ENCODE measurements at places on chromosomes 6 and 20.
A peak's percentile ranks its signal among the peaks of the same experiment; 100 is the strongest.

GRCh38 chr6:53390010-53390409 is 41.3 kb upstream of the ELOVL5 start:
- H3K4me1 ChIP-seq: no peaks in the 10 kb centered on the region
- H3K27ac ChIP-seq: no peak overlapping the region
- peaks cover 35% of the 10 kb centered on the region for H3K27me3 ChIP-seq
- H3K36me3 ChIP-seq: no peaks in the 10 kb centered on the region

DNA sequence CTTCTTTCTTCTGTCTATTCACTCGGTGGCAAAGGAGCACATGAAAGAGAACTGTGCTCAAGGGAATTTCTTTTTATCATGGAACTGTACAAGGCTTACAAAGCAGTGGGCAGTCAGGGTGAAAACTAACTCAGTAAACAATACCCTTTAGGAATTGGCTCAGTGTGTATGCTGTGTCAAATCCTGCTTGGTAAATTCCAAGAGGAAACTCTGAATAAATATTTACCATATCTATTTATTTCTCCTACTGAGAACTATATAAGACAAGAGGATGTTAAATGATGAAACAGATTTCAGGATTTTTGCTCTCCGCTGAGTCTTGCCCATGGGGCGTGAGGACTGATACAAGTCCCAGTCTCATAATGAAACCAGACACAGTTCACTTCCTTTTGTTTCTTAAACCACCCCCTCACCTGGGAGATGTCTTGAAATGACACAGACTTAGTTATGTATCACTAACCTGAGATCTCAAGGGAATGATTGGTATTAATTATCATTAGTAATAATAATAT is 188.8 kb downstream of the BACH2 start:
- H3K27me3 ChIP-seq: peaks cover 11% of the 10 kb centered on the region
- H3K36me3 ChIP-seq: no peaks in the 10 kb centered on the region
- H3K27ac ChIP-seq: no peak overlapping the region

DNA sequence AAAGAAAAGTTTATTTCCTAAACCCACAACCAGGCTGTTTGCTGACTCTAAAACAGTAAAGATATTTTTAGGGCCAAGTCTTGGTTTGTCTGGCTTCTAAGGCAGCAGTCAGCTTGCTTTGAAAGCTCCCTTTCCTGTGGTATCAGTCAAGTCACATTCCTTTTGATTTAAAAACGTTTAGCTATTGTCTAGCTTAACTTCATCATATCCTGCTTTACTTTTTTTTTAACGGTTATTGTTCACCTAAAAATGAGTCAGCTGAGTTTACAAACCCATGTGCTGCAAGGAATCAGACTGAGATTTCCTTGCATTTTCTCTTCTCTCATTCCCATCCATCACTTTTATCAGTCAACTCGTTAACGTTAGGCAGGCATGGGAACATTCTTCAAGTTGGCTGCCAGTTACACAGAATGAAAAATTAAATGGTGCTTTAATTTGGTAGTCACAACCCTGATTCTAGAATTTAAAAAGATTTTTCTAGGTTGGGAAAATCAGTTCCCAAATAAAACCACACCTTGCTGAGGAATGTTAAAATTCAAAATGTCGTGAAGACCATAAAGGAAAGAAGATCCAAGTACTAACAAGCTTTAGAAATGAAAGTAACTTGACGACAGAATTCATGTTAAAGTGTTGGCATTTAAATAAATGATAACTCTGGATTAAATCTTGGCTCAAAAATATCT is 45.9 kb downstream of the ELOVL5 start:
- peak overlapping the region; percentile 50 for H3K27ac ChIP-seq
- H3K27me3 ChIP-seq: no peaks in the 10 kb centered on the region
- no peaks in the 10 kb centered on the region for H3K36me3 ChIP-seq
- peaks cover 49% of the 10 kb centered on the region for H3K4me1 ChIP-seq

- peaks cover 32% of the 10 kb centered on the region for H3K27me3 ChIP-seq
- no peaks in the 10 kb centered on the region for H3K4me1 ChIP-seq
- H3K36me3 ChIP-seq: no peaks in the 10 kb centered on the region
Measured at GRCh38 chr20:237929-238328, 10.9 kb downstream of the DEFB129 start.

- DNase-seq: no peak
- H3K4me3 ChIP-seq: no peak overlapping the region
- H3K27me3 ChIP-seq: no peaks in the 10 kb centered on the region
- no peaks in the 10 kb centered on the region for H3K4me1 ChIP-seq
Measured at GRCh38 chr6:161353208-161353613, 79.3 kb upstream of the AGPAT4 start.

- no peak for DNase-seq
- no peak overlapping the region for H3K4me3 ChIP-seq
- peaks cover 2% of the 10 kb centered on the region for H3K27me3 ChIP-seq
- no peaks in the 10 kb centered on the region for H3K36me3 ChIP-seq
Measured at GRCh38 chr20:10239954-10240353, 21.3 kb downstream of the SNAP25 start.

GRCh38 chr6:106469882-106470281 is 109.4 kb downstream of the CRYBG1 start:
- H3K27me3 ChIP-seq: peaks cover 50% of the 10 kb centered on the region
- no peak overlapping the region for H3K4me3 ChIP-seq
- no peak for DNase-seq
- no peaks in the 10 kb centered on the region for H3K36me3 ChIP-seq

DNA sequence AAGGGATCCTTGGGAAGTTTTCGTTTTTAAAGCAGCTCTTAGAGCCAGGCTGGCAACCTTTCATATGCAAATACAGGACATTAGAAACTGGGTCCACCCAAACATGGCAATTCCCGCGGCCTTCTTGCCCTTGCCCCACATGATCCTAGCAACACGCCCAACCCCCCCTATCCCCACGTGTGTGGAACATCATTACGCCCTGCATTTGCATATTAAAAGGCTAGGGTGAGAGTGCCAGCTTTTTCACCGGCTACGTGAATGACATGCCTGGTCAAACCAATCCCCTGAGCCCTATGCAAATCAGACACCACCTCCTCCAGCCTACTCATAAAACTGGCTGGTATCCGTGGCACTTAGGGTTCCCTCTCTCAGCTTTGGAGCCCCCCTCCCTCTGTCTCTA is 88.1 kb downstream of the TNFRSF21 start:
- peaks cover 16% of the 10 kb centered on the region for H3K27me3 ChIP-seq
- no peak for DNase-seq
- H3K36me3 ChIP-seq: no peaks in the 10 kb centered on the region

DNA sequence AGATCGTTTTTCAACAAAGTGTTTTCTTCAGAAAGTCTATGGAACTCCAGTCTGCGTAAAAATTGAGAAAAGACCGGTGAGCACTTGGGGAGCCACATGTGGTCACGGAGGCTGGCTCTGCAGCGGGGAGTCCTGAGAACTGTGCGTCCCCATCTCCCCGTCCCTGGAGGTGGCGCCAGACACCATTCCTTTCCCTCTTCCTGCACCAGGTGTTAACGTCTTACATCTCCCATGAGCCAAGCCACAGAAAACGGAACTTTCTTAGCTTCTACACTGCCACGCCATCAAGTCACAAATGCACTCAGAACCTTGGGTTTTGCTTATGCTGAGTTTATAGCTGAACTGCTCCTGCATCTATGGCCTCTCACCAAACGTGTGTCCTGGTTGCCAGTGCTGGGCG is 62.6 kb downstream of the GINS1 start:
- no peak overlapping the region for H3K4me3 ChIP-seq
- no peak for DNase-seq
- H3K4me1 ChIP-seq: no peaks in the 10 kb centered on the region
- H3K27me3 ChIP-seq: no peaks in the 10 kb centered on the region

DNA sequence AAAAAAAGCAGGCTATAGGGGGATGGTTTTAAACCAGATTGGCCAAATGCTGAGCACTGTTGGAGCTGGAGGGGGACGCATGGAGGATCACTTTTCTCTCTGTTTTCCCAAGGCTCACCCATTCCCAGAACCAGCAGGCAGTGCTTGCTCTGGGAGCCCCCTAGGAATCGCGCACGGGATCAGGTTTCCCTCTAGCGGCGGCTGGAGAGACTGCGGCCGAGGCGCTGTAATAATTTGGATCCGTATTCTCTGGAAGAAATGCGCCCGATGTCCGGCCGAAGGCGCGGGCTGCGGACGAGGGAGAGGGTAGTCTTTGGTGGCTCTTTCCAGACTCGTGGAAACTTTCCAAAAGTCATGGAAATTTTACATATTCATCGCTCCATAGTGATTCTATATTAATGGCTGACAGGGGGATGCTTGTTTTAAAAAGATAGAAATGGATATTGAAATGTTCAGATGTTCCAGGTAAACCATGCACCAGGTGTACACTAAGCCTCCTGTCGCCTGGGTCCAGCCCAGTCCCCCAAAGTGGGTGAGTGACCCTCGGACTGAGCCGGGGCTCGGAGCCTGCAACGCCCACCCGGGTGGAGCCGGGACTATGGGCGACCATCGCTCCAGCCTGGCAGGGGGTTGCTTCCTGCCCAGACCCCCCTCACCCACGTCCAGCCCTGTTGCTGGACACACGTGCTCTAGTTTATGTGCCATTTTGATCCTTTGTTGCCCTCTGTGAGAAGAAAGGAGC is 78.7 kb upstream of the PHACTR3 start:
- no peaks in the 10 kb centered on the region for H3K36me3 ChIP-seq
- no peaks in the 10 kb centered on the region for H3K4me1 ChIP-seq
- no peak for DNase-seq
- H3K4me3 ChIP-seq: no peak overlapping the region

- peaks cover 2% of the 10 kb centered on the region for H3K4me1 ChIP-seq
- DNase-seq: no peak
- H3K27ac ChIP-seq: no peak overlapping the region
- H3K27me3 ChIP-seq: no peaks in the 10 kb centered on the region
Measured at GRCh38 chr6:129866256-129866655, 5.1 kb upstream of the TMEM244 start.

DNA sequence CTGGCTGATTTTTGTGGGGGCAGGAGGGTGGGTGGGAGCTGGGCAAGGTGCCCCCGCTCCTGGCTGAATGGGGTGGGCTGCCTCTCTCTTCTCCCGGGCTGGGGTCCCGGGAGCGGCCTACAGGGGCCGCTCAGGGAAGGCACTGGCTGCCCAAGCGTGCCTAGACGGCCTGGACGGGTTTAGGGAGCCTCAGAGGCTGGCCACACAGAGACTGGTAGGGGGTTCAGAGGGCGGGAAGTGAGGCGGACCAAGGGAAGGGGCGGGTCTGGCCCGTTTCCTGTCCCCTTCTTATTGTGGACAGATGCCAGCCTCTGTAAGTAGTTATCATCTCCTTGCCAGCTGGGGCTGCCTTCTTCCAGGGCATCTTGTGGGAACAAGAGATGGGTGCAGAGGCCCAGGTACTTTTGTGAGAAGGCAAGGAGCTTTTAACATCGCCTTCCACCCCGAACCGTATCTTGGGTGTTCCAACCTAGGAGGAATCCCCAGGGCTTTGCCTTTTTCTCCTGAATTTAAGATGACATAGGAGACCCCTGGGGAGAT is 437 bp downstream of the CD40 start:
- H3K4me3 ChIP-seq: peak overlapping the region; percentile 75
- H3K27me3 ChIP-seq: peaks cover 39% of the 10 kb centered on the region
- DNase-seq: no peak
- no peaks in the 10 kb centered on the region for H3K36me3 ChIP-seq

- H3K27me3 ChIP-seq: no peaks in the 10 kb centered on the region
- peaks cover 2% of the 10 kb centered on the region for H3K36me3 ChIP-seq
- H3K27ac ChIP-seq: peak overlapping the region; percentile 36
- H3K4me1 ChIP-seq: peaks cover 31% of the 10 kb centered on the region
- DNase-seq: no peak
Measured at GRCh38 chr6:157060440-157060952, 262.8 kb downstream of the TMEM242 start.

GRCh38 chr20:2837221-2837960 is 3.1 kb downstream of the PCED1A start:
- no peaks in the 10 kb centered on the region for H3K27me3 ChIP-seq
- peaks cover 17% of the 10 kb centered on the region for H3K4me1 ChIP-seq
- DNase-seq: no peak
- H3K27ac ChIP-seq: no peak overlapping the region

DNA sequence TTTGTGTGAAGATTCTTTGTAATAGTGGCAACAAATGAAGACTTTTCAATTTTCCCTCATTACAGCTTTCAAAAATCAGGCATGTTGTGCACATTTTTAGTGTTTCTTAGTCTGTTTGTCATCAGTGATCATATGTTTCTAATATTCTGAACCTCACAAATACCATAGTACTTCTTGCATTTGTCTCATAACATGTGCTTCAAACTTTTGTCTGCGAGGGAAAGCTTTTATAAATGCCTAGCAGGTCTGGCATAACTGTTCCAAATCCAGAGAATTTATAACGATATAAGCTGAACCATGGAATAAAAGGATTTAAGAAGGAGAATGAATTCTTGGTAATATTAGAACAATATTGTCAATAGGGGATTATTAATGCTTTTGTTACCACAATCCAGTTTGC is 670.2 kb downstream of the RFPL4B start:
- peak overlapping the region; percentile 35 for H3K27ac ChIP-seq
- no peak overlapping the region for H3K4me3 ChIP-seq
- H3K36me3 ChIP-seq: peaks cover 7% of the 10 kb centered on the region

- peaks cover 31% of the 10 kb centered on the region for H3K4me1 ChIP-seq
- H3K36me3 ChIP-seq: no peaks in the 10 kb centered on the region
- peak overlapping the region; percentile 61 for H3K4me3 ChIP-seq
Measured at GRCh38 chr6:137811121-137811915, 55.7 kb upstream of the TNFAIP3 start.

- no peaks in the 10 kb centered on the region for H3K36me3 ChIP-seq
- H3K4me3 ChIP-seq: no peak overlapping the region
- DNase-seq: no peak
Measured at GRCh38 chr6:115969207-115969929, 91.3 kb downstream of the FRK start.

DNA sequence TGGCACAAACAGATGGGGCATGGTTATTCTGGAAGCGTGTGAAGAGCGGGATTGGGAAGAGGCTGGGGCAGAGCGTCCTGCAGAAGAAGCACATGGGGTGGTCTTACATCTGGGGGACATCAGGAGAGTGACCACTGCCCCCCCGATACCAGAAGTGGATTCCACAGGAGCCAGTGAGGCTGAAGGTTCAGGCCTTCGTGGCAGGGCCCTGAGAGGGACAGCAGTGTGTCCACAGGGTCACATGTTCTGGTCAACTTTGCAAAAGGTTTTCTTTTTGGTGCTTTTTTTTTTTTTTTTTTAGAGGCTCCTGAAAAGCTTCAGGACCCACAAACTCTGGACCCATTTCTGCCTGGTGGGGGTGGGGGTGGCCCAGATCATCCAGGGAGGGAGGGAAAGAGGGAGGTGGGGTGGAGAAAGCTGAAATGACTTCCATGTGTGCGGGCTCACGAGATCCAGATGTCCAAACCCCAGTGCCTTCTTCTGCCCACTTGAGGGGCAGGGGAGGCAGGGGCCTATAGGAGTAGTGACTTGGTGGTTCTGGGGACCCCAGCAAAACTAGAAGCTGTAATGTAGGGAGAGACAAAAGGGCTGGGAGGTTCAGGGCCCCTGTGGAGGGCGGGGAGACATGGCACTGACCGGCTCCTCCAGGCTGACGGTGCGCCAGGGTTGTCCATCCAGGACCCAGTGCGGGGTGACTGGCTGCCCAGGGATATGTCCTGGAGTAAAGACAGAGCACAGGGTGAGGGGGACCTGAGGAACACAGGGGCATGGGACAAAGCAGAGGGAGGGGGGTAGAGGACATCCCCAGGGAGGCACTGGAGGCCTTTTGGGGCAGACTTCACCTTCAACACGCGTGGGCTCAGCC is 2.7 kb downstream of the ADAM33 start:
- H3K36me3 ChIP-seq: no peaks in the 10 kb centered on the region
- peak overlapping the region; percentile 94 for H3K27ac ChIP-seq
- H3K4me1 ChIP-seq: peaks cover 52% of the 10 kb centered on the region
- H3K27me3 ChIP-seq: peaks cover 10% of the 10 kb centered on the region

Data from osteocyte (in vitro differentiated cells).